ENCODE measurements at places on chromosomes 12 and 14.

GRCh38 chr12:8082808-8083100 is 680 bp downstream of the NECAP1 start:
- H3K4me3 ChIP-seq: peak overlapping the region; percentile 99
- no peaks in the 10 kb centered on the region for H3K27me3 ChIP-seq
- peak overlapping the region; percentile 100 for H3K27ac ChIP-seq
- DNase-seq: no peak
- peaks cover 6% of the 10 kb centered on the region for H3K36me3 ChIP-seq

DNA sequence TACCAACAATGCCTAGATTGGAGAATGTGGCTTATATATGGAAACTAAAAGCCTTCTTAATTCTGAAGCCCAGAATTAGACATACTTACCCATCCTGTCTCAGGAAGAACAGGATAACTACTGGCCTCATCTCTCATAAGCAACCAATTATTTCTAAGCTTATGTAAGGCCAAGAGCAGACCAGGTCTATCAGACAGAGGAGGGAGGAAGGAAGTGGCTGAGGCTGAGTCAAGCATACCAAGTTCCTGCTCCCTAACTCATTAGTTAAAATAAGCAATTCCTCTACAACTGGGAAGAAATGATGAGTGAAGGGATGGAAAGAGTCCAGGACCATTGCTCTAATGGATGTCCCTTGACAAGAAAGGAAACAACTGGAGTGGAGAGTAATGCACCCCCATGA is 27.0 kb upstream of the INSM2 start:
- peaks cover 14% of the 10 kb centered on the region for H3K27me3 ChIP-seq
- H3K27ac ChIP-seq: no peak overlapping the region
- no peak overlapping the region for H3K4me3 ChIP-seq
- peaks cover 6% of the 10 kb centered on the region for H3K4me1 ChIP-seq
- DNase-seq: no peak
- H3K36me3 ChIP-seq: no peaks in the 10 kb centered on the region

- H3K27ac ChIP-seq: peak overlapping the region; percentile 27
- H3K36me3 ChIP-seq: peaks cover 22% of the 10 kb centered on the region
- H3K27me3 ChIP-seq: no peaks in the 10 kb centered on the region
- no peak overlapping the region for H3K4me3 ChIP-seq
- DNase-seq: no peak
These were observed 38.9 kb downstream of the CPSF2 start for GRCh38 chr14:92160619-92161018.

GRCh38 chr12:56119361-56119796 is 1.3 kb downstream of the ZC3H10 start:
- H3K27ac ChIP-seq: peak overlapping the region; percentile 99
- peak; percentile 25 for DNase-seq
- H3K36me3 ChIP-seq: peaks cover 8% of the 10 kb centered on the region
- H3K27me3 ChIP-seq: no peaks in the 10 kb centered on the region
- H3K4me3 ChIP-seq: peak overlapping the region; percentile 98

DNA sequence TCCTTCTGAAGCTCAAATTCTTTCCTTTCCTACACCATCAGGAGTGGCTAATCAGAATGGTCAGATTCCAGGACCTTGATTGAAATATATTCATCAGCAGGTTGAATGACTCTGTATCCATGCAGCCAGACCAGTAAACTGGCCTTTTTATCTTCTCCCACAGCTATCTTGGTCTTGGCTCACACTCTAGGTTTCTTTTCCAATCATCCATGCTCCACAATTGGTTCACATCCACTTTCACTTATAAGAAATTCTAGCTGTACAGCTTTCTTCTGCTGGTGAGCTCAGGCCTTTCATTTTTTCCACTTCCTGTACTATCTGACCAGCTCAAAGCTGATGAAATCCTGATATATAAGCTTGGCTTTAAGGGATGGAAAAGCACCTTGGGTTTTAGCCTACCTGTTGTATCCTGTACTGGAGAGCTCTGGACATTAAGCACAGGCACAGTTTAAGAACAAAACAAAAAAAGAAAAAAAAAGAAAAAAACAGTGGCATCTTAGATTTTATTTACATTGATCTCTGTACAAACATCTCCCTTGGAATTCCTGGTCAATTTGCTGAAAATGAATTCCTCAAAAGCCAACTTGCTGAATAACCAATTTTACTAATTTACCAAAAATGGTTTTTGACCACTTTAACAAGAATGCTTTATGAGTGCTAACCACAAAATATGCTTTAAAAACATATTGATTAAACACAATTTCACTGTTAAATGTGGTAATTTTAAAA is 91.6 kb upstream of the PAWR start:
- no peak for DNase-seq
- H3K4me1 ChIP-seq: peaks cover 5% of the 10 kb centered on the region
- no peak overlapping the region for H3K27ac ChIP-seq
- no peaks in the 10 kb centered on the region for H3K27me3 ChIP-seq
- H3K4me3 ChIP-seq: no peak overlapping the region

- peaks cover 15% of the 10 kb centered on the region for H3K4me1 ChIP-seq
- peak overlapping the region; percentile 95 for H3K4me3 ChIP-seq
- peaks cover 7% of the 10 kb centered on the region for H3K36me3 ChIP-seq
- H3K27ac ChIP-seq: peak overlapping the region; percentile 84
- peak; percentile 6 for DNase-seq
These were observed 68.5 kb upstream of the CAPRIN2 start for GRCh38 chr12:30823156-30823699.

DNA sequence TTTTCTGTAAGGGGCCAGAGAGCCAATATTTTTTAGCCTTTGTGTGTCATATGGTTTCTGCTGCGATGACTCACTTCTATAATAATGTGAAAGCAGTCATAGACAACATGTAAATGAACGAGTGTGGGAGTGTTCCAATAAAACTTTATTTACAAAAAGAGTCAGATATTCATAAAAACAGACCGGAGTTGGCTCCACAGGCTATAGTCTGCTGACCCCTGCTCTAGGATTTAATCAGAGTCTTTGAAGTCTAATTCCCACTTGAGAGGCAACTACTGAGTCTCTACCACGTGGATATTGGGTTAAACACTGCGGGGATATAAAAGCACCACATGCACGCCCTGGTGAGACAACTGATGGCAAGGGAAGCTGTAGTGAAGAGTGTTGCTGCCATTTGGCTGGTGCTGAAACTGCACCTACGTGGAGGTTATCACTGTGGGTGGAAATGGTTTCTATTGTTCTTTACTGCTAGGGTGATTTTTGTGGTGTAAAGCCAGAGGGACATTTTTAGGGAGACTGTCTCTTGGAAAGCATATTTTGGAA is 3.6 kb upstream of the NINJ2 start:
- peaks cover 46% of the 10 kb centered on the region for H3K4me1 ChIP-seq
- no peaks in the 10 kb centered on the region for H3K36me3 ChIP-seq
- peak overlapping the region; percentile 86 for H3K27ac ChIP-seq

DNA sequence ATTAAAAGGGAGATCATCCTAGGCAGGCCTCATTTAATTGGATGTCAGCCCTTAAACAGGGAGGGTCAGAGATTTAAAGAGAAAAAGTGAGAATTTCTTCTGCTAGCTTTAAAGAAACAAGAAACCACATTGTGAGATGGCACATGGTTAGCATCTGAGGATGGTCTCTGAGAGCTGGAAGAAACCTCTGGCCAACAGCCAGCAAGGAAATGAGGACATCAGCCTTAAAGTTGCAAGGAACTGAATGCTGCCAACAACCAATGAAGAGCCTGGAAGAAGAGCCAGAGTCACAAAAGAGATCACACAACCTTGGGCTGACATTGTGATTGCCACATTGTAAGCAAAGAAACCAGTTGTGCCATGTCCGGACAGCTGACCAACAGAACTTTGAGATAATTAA is 17.5 kb upstream of the FAR2 start:
- peaks cover 2% of the 10 kb centered on the region for H3K36me3 ChIP-seq
- H3K4me1 ChIP-seq: no peaks in the 10 kb centered on the region
- no peak overlapping the region for H3K27ac ChIP-seq
- H3K4me3 ChIP-seq: no peak overlapping the region
- no peak for DNase-seq

DNA sequence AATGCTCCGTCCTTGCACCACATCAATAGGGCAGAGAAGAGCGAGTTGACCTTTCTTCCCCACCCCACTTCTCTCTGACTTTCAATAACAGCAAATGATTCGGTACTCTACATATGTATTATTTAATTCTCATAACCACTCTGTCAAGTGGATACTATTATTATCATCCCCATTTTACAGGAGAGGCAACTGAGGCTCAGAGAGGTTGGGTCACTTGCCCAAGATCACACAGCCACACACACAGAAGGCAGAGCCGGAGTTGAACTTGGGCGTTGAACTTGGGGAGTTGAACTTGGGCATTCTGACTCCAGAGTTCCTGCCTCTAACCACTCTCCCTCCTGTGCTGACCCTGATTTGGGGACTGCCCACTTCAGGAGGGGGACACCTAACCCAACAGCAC is 659 bp downstream of the MYL2 start:
- H3K27ac ChIP-seq: no peak overlapping the region
- H3K4me3 ChIP-seq: no peak overlapping the region
- DNase-seq: no peak
- no peaks in the 10 kb centered on the region for H3K36me3 ChIP-seq
